Lung (tissue), 17 donors: ENCODE measurements at places on chromosomes 12 and 14. TPM values are rescaled to one million over a fixed set of nuclear protein-coding genes. Genes with fewer than 3 reads are reported as not detected.

Gene ZNF385A
- 15.3 TPM for polyA plus RNA-seq

Gene IFNG-AS1
- polyA plus RNA-seq = 0.03 TPM

Gene PMEL
- polyA plus RNA-seq = 1.1 TPM

Gene CLEC9A
- 0.14 TPM for polyA plus RNA-seq

Gene AMDHD1
- polyA plus RNA-seq = 1.9 TPM

Gene DLGAP5
- polyA plus RNA-seq = 0.37 TPM

Gene RTL1
- 0.02 TPM for polyA plus RNA-seq

Gene AQP6
- polyA plus RNA-seq = 0.03 TPM

Gene EVL
- polyA plus RNA-seq = 99.9 TPM

DNA sequence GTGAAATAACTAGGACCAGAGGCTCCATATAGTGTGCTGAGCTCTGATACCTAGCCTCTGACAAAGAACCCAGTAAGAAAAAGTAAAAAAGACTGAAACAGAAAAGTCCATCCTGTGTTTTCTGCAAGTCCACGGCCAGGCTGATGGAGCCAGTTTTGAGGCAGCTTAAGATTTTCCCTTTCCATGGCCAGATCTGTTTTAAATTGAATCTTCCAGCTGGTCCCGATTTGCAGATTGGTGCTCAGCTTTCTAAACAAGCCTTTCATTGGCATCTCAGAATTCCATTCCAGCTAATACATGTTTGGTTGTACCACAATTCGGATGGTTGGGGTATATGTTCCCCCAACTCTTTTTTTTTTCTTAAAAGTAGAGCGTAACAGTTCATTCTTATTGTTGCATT lies 152.0 kb downstream of the DACT1 start:
- no peak overlapping the region for H3K4me3 ChIP-seq
- no peaks in the 10 kb centered on the region for H3K27me3 ChIP-seq
- H3K4me1 ChIP-seq = no peaks in the 10 kb centered on the region
- H3K36me3 ChIP-seq = no peaks in the 10 kb centered on the region
- H3K27ac ChIP-seq = no peak overlapping the region

GRCh38 chr12:64194333-64195149 lies 27.6 kb downstream of the KICS2 start:
- no peaks in the 10 kb centered on the region for H3K36me3 ChIP-seq
- no peaks in the 10 kb centered on the region for H3K27me3 ChIP-seq
- no peak for DNase-seq
- no peaks in the 10 kb centered on the region for H3K4me1 ChIP-seq
- no peak overlapping the region for H3K27ac ChIP-seq

- H3K4me1 ChIP-seq = peaks cover 12% of the 10 kb centered on the region
- H3K4me3 ChIP-seq = peak overlapping the region; percentile 82
- H3K27me3 ChIP-seq = no peaks in the 10 kb centered on the region
Observed at GRCh38 chr12:123388951-123389559, 5.1 kb downstream of the KMT5A start.

GRCh38 chr14:65639216-65639615 lies 226.7 kb downstream of the FUT8 start:
- no peak for DNase-seq
- H3K27ac ChIP-seq = no peak overlapping the region
- H3K27me3 ChIP-seq = no peaks in the 10 kb centered on the region

- no peak overlapping the region for H3K4me3 ChIP-seq
- H3K27ac ChIP-seq = no peak overlapping the region
- DNase-seq = no peak
- peaks cover 39% of the 10 kb centered on the region for H3K27me3 ChIP-seq
Observed at GRCh38 chr12:3496957-3497356, 6.0 kb downstream of the PRMT8 start.

- H3K36me3 ChIP-seq = no peaks in the 10 kb centered on the region
- H3K4me1 ChIP-seq = no peaks in the 10 kb centered on the region
- peaks cover 3% of the 10 kb centered on the region for H3K27me3 ChIP-seq
- no peak for DNase-seq
- H3K4me3 ChIP-seq = no peak overlapping the region
Observed at GRCh38 chr14:23661542-23661941, 25.4 kb downstream of the DHRS2 start.

DNA sequence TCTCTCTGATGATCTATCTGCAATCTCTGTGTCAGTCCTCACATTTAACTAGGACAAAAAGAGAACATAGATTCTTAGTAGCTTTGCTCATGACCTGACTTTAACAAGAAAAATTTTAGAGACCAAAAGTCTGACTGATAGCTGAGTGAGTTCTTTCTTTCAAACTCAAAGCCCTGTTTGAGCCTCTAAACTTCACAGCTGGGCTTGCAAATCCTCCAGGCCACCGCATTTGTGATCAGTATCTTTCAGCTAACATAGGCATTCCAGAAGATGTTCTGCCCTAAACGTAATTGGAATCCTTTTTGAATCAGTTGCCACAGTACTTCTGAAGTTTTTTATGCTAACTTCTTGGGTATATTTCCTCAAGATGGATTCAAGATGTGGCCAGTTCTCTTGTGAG lies 459.0 kb downstream of the DPF3 start:
- DNase-seq = no peak
- no peaks in the 10 kb centered on the region for H3K36me3 ChIP-seq
- H3K4me3 ChIP-seq = no peak overlapping the region
- no peaks in the 10 kb centered on the region for H3K4me1 ChIP-seq
- no peak overlapping the region for H3K27ac ChIP-seq
- H3K27me3 ChIP-seq = no peaks in the 10 kb centered on the region

- no peaks in the 10 kb centered on the region for H3K4me1 ChIP-seq
- no peak overlapping the region for H3K4me3 ChIP-seq
- no peak for DNase-seq
- H3K27me3 ChIP-seq = no peaks in the 10 kb centered on the region
- H3K36me3 ChIP-seq = no peaks in the 10 kb centered on the region
- no peak overlapping the region for H3K27ac ChIP-seq
Observed at GRCh38 chr14:49549881-49550280, 36.3 kb downstream of the RPS29 start.

GRCh38 chr14:74221741-74222140 lies 17.5 kb upstream of the VSX2 start:
- no peak overlapping the region for H3K27ac ChIP-seq
- no peak for DNase-seq
- no peak overlapping the region for H3K4me3 ChIP-seq
- no peaks in the 10 kb centered on the region for H3K27me3 ChIP-seq

DNA sequence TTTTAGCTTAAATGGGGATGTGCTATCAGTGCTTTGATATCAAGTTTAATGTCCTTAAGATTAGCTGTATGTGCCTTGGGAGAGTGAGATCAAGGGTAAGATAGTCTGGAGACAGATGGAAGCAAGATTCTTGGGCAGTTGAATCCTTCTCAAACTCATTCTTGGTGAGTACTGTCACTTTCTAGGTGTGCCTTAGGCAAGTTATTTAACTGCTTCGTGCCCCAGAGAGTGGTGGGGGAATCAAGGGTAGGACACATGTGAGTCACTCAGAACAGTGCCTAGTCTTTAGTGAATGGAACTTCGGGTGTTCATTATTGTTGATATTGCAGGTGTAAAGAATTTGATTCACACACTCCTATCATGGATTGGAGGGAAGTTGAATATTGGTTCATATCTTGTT lies 803.7 kb downstream of the DIO2 start:
- no peaks in the 10 kb centered on the region for H3K4me1 ChIP-seq
- no peak overlapping the region for H3K4me3 ChIP-seq
- DNase-seq = no peak
- H3K27ac ChIP-seq = no peak overlapping the region
- H3K36me3 ChIP-seq = no peaks in the 10 kb centered on the region
- H3K27me3 ChIP-seq = no peaks in the 10 kb centered on the region

- no peaks in the 10 kb centered on the region for H3K27me3 ChIP-seq
- H3K4me1 ChIP-seq = no peaks in the 10 kb centered on the region
- no peak overlapping the region for H3K27ac ChIP-seq
- H3K4me3 ChIP-seq = no peak overlapping the region
Observed at GRCh38 chr14:37051153-37051552, 121.3 kb downstream of the SLC25A21 start.

DNA sequence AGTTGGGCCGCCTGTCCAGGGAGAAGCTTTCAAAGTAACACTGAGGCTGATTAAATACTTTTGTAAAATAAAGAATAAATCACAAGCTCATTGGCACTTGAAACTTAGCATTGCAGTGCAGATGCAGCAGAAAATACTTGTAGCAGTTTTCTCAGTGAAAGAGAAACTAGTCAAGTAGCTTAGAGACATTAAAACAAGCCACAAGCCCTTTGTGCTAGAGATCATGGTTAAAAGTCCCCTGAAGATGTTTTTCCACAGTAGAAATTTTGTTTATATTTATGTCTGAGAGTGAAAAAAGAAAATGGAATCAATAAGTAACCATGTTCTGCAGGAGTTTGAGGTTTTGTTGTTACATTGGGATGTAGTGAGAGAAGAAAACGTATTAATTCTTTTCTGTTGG lies 5.9 kb downstream of the PSEN1 start:
- H3K27ac ChIP-seq = no peak overlapping the region
- no peaks in the 10 kb centered on the region for H3K36me3 ChIP-seq
- DNase-seq = no peak
- peaks cover 8% of the 10 kb centered on the region for H3K4me1 ChIP-seq

DNA sequence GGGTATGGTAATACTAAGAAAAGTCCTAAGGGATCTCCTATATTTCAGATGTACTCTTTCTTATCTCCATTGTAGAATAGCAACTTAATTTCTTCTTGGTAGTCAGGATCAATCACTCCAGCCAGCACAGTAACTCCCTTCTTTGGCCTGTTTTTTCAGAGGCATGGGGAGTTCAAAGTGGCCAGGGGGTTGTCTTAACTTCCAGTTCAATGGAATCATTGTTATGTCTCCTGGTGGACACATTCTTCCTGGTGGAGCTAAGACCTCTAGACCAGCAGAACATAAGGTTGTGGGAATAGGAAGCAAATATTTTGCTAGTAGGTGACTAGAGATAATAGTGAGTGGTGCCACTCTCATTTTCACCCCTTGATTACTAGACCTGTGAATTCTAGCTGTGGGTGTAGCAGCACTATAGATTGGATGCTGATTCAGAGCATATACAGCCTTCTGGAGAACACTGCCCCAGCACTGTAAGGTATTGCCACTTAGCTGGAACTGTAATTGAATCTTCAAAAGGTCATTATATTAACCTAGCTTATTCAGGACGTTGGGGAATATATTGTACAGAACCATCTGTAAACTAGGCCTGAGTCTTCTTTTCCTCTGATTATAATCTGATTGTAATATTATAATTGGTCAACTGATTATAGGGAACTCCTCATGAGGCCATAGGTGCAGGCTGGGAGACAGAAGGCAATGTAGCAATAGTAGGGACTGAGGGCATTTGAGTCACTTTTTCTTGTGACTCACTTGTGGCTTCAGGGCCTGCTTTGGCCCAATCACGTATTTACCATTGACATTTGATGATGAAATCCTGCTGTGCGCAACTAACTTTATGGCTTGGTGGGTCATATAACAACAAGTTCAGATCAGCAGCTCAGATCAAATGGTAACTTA lies 60.2 kb upstream of the ATP2B1 start:
- no peak overlapping the region for H3K27ac ChIP-seq
- no peaks in the 10 kb centered on the region for H3K4me1 ChIP-seq
- no peak overlapping the region for H3K4me3 ChIP-seq
- H3K27me3 ChIP-seq = no peaks in the 10 kb centered on the region
- H3K36me3 ChIP-seq = no peaks in the 10 kb centered on the region
- DNase-seq = no peak

GRCh38 chr12:24561411-24561871 lies 387.5 kb downstream of the BCAT1 start:
- H3K27me3 ChIP-seq = no peaks in the 10 kb centered on the region
- H3K36me3 ChIP-seq = no peaks in the 10 kb centered on the region
- peak overlapping the region; percentile 73 for H3K4me3 ChIP-seq
- peak overlapping the region; percentile 61 for H3K27ac ChIP-seq
- DNase-seq = peak; percentile 82

DNA sequence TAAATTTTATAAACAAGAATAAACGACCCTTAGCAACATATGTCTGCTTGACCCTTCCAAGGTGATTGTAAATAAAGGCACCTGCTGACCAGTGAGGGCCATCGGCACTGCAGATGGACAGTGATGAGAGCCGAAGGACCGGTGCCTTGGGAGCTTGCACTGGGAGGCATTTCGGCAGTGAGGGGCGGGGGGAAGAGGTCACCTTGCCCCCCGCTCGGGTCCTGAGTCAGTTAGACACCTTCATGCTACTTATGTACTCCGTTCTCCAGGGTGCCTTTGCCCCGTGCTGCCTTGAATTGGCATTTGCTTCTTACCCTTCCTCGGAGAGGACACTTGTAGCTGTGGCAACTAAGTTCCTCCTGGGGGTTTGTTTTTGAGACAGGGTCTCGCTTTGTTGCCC lies 23.0 kb downstream of the MMAB start:
- no peak overlapping the region for H3K4me3 ChIP-seq
- no peaks in the 10 kb centered on the region for H3K4me1 ChIP-seq
- H3K27me3 ChIP-seq = peaks cover 24% of the 10 kb centered on the region
- DNase-seq = no peak
- H3K36me3 ChIP-seq = no peaks in the 10 kb centered on the region

GRCh38 chr12:110668480-110669192 lies 20.3 kb downstream of the HVCN1 start:
- no peak overlapping the region for H3K4me3 ChIP-seq
- no peaks in the 10 kb centered on the region for H3K4me1 ChIP-seq
- no peaks in the 10 kb centered on the region for H3K27me3 ChIP-seq
- H3K36me3 ChIP-seq = peaks cover 4% of the 10 kb centered on the region
- H3K27ac ChIP-seq = no peak overlapping the region

DNA sequence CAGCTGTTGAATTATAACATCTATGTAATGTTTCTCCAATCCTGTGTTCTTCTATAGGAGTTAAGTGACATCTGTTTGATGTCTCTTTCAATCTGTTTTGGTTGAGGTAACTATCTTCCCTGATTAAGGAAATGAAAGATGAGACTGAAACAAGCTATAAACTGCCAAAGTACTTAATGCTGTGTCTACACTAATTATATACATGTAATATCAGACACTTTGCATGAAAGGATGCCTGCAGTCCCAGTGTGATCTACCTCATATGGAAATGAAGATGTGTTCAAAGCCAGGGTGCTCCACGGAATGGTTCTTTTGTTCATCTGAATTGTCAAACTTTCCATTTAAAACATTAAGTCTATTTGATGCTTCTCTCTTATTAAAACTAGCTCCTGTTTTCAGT lies 958.3 kb downstream of the GALC start:
- no peak for DNase-seq
- no peaks in the 10 kb centered on the region for H3K4me1 ChIP-seq
- H3K36me3 ChIP-seq = no peaks in the 10 kb centered on the region
- H3K27ac ChIP-seq = no peak overlapping the region
- no peaks in the 10 kb centered on the region for H3K27me3 ChIP-seq

DNA sequence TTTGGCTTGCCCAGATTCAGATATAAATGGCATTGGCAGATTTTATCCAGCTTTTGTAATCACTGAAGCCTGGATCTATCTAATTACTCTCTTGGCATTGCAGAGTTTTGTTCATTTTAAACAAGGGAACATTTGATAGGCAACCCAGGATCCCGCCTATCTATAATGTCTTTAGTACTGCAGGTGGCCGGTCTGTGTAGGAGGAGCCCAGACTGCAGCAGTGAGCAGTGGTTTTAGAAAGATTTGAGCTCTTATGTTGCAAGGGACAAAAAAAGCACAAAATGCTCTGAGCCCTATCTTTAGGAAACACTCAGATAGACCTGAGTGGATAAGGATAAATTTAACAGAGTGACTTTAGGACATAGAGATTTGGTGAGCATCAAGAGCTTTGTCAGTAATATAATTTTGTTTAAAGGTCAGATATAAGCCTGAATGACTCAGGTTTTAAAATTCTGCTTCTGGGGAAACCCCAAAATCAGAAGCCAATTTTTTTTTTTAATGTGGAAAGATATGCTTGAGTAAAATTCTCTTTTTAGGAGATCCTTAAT lies 165.5 kb downstream of the SLC5A8 start:
- no peak overlapping the region for H3K4me3 ChIP-seq
- no peaks in the 10 kb centered on the region for H3K36me3 ChIP-seq

GRCh38 chr12:81992461-81992860 lies 233.3 kb upstream of the PPFIA2 start:
- H3K4me1 ChIP-seq = no peaks in the 10 kb centered on the region
- peak; percentile 4 for DNase-seq
- no peak overlapping the region for H3K27ac ChIP-seq
- H3K36me3 ChIP-seq = no peaks in the 10 kb centered on the region
- no peaks in the 10 kb centered on the region for H3K27me3 ChIP-seq
